Left lobe of liver (tissue), 2 donors: ENCODE measurements at places on chromosomes 2 and 18.

DNA sequence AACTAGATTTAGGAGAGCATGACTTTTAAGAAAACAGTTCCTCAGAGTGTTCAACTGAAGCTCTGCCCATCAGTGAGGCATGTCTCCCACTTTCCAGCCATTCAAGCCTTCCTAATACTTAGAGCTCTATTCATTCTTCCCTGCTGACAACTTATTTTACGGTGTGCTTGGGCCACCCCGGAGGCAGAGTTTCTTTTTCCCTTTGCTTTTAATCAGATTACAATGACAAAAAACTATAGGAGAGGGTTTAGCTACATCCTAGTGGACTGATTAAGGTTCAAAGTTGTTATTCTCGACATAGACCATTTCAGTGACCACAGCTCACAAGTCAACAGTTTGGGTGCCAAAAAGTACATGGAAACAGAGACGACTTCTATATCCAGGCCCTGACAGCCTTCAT, 167.8 kb upstream of the TRIB2 start:
- no peak for DNase-seq

- DNase-seq, result no peak
Measured at GRCh38 chr2:149715005-149715592, 127.5 kb upstream of the MMADHC start.

GRCh38 chr2:64568836-64569235, 44.7 kb downstream of the AFTPH start:
- no peak for DNase-seq

- DNase-seq, result no peak
Measured at GRCh38 chr18:76432970-76433767, 61.9 kb downstream of the ZNF516 start.

DNA sequence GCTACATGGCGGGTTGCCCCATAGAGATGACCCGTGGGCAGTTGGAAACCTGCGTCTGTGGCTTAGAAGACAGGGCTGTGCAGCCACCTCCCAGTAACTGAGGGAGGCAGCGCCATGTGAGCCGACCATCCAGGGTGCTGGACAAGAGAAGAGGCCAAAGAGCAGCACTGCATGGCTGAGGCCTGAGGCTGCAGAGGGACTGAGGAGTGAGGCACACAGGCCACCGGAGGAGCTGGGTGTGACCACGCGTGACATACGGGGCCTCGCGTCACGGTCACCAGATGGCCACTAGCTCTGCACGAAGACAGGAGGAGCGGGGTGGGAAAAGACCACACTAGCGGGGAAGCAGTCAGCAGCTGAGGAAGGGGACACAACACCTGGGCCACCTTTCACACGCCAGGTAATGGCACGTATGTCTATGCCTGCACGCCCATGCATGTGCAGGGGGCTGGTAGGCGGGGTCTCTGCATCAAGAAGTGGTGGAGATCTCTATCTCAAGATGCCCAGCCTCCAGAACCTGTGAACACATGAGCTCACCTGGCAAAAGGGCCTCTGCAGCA, 61.4 kb downstream of the NDUFA10 start:
- no peak for DNase-seq
